ENCODE measurements at places on chromosomes 13 and 19.
A peak's percentile ranks its signal among the peaks of the same experiment; 100 is the strongest.

DNA sequence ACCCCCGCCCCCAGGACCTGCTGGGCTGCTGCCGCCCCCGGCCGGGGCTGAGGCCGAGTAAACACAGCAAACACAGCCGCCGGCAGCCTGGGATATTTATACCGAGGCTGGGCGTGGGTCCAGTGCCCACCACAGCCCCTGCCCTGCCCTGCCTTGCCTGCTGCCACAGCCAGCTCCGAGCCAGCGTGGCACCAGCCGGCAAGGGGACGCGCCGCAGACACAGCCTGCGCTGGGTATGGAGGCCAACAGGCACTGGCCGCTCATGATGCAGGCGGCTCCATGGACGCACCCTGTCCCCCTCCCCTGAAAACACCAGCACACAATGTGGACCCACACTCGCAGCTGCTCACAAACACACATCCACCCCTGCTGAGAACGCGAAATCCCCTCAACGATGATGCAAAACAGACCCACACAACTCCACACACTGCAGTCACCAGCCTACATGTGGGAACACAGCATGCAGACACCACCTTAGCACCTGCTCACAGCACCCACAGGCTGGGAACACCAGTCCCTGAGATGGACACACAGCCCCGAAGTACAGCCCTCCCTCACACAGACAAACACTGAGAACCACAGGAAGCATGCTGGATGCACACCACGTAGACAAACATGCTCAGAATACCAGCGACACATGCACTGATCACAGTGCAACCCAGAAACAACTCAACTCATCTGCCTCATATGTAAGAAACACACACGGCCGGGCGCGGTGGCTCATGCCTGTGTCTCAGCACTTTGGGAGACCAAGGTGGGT is 16.2 kb downstream of the CCDC97 start:
- no peak for DNase-seq

- DNase-seq: no peak
Measured at GRCh38 chr13:41563984-41564365, 106.6 kb downstream of the RGCC start.

- DNase-seq: no peak
Measured at GRCh38 chr13:75639454-75639853, 3.3 kb downstream of the LMO7 start.

DNA sequence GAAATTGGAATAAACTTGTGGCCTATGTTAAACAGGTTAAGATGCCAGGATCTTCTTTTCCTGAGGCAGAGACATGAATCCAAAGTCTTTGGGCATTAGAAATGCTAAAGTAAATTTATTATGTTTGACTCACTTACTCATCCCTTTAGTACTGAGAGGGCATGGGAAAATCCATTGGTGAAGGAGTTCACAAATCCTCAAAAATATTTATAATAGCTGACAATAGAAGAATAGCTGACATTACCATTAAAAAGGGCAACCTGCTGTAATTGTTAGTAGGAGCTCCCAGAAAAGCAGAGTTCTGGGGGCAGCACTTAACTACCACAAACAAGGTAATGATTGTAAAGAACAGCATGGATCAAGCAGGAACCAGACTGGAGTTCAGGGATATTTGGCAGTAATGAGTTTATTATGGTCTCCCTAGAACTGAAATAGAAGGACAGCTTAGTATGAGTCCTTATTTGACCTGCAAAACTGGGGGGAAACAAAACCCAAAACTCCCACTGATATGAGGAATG is 285.8 kb upstream of the KLHL1 start:
- DNase-seq: no peak

- DNase-seq: no peak
Measured at GRCh38 chr13:40433577-40433976, 232.9 kb downstream of the FOXO1 start.

DNA sequence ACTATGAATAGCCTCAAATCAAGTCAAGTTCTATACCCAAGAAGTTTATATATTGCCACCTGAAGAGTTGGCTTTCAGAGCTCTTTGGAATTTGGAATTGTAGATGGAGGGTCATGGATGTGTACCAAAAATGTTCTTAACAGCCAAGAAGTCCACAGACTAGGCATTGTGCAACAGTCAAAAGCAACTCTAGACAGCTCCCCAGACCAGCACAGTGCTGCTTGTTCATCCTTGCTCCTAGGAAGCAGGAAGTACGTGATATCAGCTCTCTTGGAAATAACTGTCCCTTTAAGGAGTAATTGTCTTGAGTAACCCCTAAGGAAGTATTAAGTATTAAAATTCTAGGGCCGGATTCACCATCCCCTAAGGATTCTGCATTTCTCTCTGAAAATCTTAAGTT is 30.7 kb upstream of the IL17D start:
- DNase-seq: no peak

DNA sequence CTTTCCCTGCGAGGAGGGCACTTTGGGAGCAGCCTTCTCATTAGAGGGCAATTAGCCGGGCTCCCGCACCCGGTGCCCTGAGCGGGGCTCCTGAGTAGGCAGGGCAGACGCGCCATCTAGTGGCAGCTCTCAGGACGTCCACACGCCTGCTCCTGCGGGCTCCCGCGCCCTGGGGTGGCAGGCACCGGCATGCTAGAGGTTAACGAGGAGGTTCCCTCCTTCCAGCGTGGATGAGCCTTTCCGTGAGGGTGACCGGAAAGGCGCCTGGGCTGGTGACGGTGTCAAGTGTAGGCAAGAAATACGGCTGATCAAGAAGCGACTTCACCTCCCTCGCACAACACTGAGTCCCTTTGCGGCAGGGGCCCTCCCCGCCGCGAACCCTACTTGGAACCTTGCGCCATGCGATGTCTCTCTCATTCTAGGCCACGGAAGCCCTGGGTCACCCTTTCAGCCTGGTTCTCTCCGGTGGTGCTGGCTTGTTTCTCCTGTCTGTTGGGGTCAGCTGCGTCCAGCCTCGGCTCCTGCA is 67.7 kb downstream of the ALOX5AP start:
- peak; percentile 71 for DNase-seq

- no peak for DNase-seq
Measured at GRCh38 chr19:47609906-47610894, 1.3 kb downstream of the BICRA start.

DNA sequence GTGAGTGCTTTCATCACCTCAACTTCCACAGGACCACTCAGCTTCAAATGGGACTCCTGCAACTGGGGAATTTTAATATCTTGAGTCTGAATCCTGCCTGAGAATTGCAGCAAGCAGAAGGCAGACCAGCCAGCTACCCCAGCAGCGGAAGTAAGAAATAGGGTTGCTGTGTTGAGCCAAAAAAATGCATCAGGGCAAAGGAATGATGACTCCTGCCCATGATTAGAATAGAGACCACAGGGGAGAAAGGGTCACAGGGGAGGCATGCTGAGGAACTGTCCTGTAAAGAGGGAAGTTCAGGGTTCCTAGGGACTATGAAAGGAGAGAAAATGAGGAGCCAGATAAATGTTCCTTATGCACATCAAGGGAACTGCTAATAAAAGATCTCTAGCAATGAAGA is 370.2 kb downstream of the KCTD12 start:
- DNase-seq: no peak

DNA sequence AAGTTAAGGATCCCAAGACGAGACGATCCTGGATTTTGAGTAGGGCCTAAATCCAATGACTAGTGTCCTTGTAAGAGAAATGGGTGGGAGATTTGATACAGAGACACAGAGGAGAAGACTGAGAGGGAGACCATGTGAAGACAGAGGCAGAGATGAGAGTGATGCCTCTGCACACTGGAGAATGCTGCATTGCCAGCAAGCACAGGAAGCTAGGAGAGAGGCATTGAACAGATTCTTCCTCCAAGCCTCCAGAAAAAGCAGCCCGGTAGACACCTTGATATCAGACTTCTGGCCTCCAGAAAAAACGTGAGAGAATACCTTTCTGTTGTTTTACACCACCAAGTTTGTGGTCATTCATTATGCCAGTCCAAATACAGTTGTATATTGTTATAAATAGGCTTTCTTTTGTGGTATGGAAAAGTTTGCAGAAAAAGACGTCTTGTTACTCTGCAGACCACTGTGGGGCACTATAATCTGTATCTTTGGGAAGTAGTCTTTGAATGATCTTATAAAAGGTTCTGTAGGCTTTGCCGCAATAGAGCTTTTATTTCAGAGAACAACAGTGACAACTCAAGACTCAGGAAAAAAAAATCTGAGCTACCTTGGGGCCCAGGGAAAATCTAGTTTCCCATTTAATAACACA is 17.9 kb upstream of the RFC3 start:
- DNase-seq: no peak

- DNase-seq: no peak
Measured at GRCh38 chr13:109918179-109918711, 131.9 kb upstream of the IRS2 start.

GRCh38 chr13:20221772-20222171 is 10.3 kb downstream of the GJB6 start:
- DNase-seq: no peak

GRCh38 chr19:1125601-1126467 is 22.0 kb downstream of the GPX4 start:
- no peak for DNase-seq

DNA sequence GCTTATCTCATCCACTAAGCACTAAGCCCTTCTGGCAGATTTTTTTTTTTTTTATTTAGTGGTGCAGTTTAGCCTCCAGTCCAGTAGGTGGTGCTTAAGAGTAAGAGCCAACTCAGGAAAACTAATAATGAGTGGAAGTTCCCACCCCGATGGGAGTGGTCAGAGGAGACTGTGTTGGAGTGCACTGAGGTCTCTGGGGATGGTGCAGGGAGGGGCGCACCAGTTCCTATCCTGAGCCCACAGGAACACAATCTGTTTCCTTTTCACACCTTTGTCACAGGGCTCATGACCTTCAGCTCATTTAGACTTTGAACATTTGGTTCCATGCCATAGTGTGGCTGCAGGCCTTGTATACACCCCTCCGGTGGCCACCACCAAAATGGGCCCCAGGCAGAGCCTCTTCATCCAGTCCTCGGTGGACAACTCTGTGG is 367.4 kb downstream of the SPRY2 start:
- no peak for DNase-seq

DNA sequence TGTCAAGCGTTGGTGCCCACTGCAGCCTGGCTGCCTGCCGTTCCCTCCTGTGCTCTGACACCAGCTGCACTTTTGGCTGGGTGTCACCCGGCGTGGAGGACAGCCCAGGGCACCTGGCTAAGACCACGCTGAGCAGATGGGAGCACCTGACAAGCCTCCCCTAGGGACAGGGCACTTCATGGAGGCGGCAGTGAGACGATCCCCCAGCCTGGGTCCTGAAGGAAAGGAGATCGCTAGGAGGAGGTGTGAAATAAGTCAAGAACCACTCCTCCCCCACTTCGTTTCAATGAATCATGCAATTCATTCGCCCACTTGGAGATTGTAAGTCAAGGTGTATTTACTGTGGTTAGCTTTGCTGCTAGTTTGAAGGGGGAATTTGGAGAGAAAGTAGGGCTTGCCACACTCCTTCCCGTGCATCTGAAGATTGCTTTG is 38.8 kb downstream of the VSTM2B start:
- no peak for DNase-seq

DNA sequence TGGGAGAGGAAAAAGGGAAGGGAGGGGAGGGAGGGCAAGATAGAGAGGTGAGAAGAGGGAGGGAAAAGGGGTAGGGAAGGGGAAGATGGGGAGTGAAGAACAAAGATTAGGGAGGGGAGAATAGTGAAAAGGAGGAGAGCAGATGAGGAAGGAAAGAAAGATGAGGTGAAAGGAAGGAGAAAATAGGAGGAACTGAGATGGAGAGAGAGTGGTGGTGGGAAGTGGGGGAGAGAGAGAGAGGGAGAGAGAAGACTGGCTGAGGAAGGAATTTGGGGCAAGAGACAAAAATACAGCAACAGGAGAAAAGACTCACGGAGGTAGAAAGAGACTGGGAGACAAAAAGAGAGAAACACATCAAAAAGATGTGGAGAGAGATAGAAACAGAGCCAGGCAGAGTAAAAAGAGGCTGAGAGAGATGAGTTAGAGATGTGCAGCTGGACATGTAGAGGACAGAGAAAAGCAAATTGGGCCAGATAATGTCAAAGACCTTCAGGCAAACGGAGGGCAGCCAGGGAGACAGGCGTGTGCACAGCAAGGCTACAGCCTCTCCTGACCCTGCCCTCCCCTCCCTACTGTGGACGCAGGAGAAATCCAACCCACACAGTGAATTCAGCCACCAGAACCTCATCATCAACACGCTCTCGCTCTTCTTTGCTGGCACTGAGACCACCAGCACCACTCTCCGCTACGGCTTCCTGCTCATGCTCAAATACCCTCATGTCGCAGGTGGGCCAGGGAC is 49.4 kb upstream of the CYP2B6 start:
- DNase-seq: no peak

GRCh38 chr13:32254416-32254815 is 60.7 kb downstream of the ZAR1L start:
- no peak for DNase-seq

DNA sequence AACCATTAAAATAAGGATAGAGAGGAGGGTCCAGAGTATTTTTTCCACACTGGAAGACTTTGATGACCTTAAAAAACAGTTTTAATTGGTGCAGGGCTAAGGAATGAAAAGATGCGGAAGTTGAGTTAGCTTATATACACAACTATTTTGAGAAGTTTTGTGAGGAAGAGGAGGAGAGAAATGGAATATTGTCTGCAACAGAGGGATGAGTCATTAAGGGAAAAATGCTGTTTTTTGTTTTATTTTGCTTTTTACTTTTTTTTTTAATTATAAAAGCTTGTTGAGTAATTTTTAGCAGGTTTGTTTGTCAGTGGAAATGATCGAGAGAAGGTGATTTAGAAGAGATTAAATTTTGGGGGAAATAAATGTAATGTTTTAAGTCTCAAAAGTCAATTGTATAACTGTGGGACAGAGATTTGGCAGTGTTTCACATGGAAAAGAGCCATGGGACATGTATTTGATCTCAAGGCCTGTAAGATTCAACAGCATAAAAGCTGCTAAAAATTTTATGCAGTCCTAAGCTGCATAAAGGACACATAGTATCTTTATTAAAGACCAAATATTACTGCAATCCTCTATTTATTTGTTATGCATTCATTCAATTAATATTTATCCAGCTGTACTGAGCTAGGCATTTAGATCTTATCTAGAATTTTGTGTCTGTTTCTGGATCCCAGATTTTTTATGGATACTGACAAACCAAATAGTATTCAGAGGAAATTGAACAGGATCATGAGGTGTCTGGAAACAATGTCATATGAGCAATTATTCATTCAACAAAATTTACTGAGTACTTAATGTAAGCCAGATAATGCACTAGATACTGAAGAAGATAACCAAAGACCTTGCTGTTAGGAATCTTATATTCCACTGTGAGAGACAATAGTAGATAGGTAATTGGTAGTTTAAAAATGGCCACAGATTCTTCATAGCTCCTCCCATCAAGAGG is 72.7 kb downstream of the DNAJC15 start:
- DNase-seq: no peak

- no peak for DNase-seq
Measured at GRCh38 chr19:45451131-45451849, 16.5 kb upstream of the FOSB start.

Data from activated CD8-positive, alpha-beta memory T cell treated with anti-CD3 and anti-CD28 coated beads for 1 hour (primary cell).